Fibroblast of skin of scalp (primary cell): ENCODE measurements at places on chromosomes 1 and 21.

- DNase-seq = no peak
Observed at GRCh38 chr21:8993284-8993942, 1528.0 kb upstream of the TPTE start.

DNA sequence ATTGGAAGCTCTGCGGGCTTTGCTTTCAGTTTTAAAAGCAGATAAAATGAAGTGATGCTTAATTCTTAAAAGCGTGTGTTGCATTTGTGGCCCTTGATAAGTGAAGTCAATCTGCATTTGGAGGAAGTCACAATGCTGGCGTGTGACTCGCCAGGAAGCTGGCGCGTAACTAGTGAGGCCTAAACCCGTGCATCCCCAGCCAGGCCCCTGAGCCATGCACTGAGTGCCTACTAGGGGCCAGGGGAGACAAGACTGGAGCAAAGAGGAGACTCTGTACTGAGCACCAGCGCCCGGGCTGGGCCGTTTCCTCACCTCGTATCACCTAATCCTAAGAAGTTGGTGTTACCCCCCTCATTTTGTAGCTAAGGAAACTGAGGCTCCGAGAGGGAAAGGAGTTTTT lies 4.6 kb upstream of the DDOST start:
- DNase-seq = no peak

- DNase-seq = peak; percentile 36
Observed at GRCh38 chr1:156750711-156751450, 594 bp downstream of the HDGF start.

DNA sequence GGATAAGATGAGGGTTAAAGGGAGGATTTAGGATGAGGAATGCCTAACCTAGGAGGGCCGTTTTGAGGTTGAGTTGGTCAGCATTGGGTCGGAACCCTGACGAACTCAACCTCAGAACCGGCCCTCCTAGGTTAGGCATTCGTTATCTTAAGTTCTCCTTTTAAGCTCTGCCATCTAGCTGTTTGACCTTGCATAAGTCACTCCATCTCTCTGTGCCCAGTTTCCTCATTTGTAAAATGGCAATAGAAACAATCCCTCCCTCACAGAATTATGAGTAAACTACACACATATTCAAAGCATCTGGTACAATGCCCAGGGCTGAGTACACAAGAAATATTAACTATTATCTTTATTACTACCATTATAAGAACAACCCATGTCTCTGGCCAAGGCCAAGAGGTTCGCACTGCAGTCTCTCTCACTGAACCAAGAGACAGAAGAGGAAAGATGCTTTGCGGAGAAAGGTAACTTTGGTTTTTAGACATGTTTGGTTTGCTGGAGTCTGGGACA lies 4.8 kb downstream of the ABCB10 start:
- no peak for DNase-seq

- peak; percentile 84 for DNase-seq
Observed at GRCh38 chr1:3471356-3472087, 17.1 kb downstream of the ARHGEF16 start.

GRCh38 chr1:47622776-47623556 lies 185.1 kb downstream of the FOXD2 start:
- DNase-seq = no peak

- DNase-seq = peak; percentile 12
Observed at GRCh38 chr1:236090741-236091147, 25.9 kb upstream of the NID1 start.

GRCh38 chr1:52461821-52462220 lies 57.4 kb downstream of the PRPF38A start:
- no peak for DNase-seq
